ENCODE measurements at places on chromosomes 5 and 9.

- DNase-seq: no peak
Observed at GRCh38 chr9:22026696-22027095, 17.6 kb upstream of the CDKN2B start.

GRCh38 chr5:77643654-77644370, 5.3 kb upstream of the OTP start:
- DNase-seq: no peak

GRCh38 chr9:4143936-4144717, 155.7 kb downstream of the GLIS3 start:
- no peak for DNase-seq

DNA sequence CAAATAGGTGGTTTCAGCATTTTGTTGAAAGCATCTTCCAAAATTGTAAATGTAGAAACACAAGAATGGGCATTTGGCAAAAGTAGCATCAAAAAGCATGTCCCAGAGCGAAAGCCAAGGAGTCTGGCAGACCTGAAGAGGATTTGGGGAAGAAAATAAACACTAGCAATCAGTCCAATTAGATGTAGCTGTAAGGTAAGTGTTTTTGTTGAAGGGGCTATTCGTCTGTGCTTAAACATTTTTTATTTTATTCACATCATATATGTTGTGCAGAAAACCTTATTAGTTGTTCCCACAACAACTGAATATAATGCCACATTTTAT, 954.1 kb upstream of the COX7C start:
- DNase-seq: no peak

GRCh38 chr5:10625700-10626472, 62.0 kb downstream of the ANKRD33B start:
- DNase-seq: no peak

DNA sequence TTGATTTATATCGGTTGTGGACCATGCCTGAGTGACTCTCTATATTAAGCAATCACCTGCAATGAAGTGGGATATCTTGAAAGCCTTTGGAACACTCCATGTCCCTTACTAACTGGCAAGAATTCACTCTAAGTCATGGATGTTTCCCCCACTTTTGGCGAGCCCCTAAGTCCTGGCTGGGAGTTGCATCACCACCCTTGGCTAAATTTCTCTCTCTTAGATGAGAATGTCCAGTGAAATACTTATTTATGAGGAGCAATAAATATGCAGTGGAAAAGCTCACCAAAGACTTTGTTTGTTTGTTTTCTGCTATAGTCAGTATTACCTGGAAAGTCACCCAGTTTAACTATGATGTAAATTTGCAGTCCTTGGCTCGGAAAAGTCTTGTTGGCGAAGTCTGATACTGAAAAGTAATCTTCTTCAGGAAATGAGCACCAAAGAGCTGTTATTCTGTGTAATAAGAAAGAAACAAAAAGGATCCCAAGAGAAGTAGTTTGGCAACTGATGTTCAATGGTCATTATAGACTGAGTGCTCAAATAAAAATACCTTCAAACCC, 333.8 kb downstream of the DMRT2 start:
- no peak for DNase-seq

- no peak for DNase-seq
Observed at GRCh38 chr9:91546574-91546973, 122.9 kb upstream of the NFIL3 start.

DNA sequence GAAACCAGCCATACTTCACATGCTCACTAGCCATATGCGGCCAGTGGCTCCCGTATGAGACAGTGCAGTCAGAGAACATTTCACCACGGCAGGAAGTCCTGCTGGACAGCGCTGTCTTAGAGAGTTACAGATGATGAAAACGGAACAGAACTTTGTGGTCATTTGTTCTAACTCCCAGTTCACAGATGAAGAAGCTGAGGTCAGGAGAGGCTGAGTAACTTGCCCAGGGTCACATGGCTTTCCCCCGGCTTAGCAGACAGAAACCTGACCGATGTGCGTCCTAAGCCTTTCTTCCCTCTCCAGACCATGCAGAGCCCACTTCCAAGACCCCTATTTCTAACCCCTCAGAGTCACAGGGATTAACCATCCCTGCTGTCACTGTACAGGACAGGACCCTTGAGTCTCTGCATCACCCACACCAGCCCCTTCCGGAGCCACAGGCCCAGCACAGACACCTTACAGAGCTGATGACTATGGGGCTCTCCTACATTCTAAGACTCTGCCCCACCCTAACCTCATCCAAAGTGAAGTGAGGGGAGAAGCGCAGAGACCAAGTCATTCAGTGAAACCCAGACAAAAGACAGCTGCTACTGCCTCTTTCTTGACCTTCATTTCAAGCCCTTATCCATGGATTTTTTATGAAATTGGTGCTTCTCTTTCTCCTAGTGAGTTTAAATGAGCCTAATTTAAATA, 86.9 kb downstream of the PTPN3 start:
- DNase-seq: peak; percentile 61

GRCh38 chr9:100426530-100427365, at the start of gene MSANTD3:
Gene MSANTD3, plus strand, starts transcription at chr9:100427143. Its CDS starts 14,796 bp downstream, at chr9:100441939.
- DNase-seq: peak; percentile 53

DNA sequence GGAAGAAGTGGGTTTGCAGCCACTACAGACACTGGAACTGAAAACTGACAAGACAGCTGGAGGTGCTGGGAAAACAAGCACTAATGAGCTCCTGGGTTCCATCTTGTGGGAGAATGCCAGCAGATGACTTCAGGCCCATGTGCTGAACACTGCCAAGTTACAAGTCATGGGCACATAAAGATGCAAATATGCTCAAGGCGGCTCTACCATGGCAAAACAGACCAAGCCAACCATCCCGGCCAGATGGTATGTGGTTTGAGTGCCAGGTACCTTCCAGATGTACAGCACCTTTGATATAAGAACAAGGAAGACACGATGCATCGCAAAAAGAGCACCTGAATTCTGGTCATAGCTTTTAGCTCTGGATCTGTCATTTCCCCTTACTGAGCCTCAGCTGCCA, 19.9 kb downstream of the TNFSF8 start:
- DNase-seq: no peak

DNA sequence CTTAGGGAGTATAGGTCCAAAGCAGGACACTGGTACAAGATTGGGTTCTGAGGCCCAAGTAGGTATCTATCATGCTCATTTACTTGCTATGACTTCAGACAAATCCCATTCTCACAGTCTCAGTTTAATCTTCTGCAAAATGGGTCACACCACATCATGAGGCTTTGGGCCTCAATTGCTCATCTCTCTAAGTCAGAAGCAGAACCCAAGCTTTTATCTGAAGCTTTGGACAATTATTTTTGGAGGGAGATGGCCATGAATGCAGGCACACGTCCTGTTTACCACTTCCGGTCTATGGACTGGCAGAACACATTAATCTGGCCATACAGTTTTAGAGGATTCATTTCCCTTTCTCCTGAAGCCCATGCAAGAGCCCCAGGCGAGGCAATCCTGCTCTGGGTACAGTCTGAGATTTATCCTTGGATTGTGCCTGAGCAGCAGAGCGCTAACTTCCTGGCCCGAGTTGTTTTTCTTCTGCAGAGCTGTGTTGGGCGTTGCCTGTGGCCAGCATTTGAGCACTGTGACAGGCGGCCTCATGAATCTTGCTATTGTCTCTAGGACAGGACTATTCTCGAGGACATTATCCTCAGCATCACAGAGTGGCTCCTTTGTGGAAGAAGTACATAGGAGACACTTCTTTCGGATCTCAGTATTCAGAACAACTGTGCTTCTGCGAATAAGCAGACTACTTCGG, 16.1 kb downstream of the SLC22A4 start:
- DNase-seq: no peak

DNA sequence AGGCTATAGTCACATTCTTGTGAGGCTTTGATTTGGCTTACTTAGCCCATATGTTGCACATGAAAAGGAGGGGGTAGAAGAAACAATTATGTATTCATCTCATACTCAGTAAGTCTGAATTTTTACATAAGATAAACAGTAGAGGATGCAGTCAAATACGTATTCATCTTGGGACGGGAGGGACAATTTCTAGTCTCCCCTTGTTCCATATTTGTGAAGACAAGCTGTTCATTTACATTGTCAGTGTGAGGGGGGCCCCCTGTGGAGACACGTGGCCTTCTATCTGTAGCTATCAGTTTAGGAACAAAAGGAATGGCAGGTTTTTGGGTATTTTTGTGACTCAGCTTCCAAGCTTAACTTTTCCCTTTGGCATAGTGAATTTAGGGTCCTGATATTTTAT, 49.2 kb upstream of the PPP1R2B start:
- no peak for DNase-seq

GRCh38 chr5:82952326-82952725, 124.9 kb downstream of the TMEM167A start:
- no peak for DNase-seq

- no peak for DNase-seq
Observed at GRCh38 chr9:108748776-108749175, 107.0 kb downstream of the ACTL7B start.

DNA sequence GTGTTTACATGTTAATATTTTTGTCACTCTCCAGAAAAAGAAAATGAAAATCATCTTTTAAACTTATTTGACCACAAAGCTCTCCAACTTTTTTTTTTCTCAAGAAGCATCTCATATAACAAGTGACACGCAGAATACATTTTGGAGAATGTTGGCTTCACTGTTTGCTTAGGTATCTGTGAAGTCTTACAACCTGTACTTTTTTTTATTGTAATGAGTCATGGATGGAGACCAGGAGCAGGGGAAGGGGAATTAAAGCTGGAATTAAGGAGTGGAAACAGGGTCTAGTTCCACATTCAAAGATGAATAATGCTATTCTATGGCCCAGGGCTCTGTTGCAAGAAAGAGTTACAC, 211.9 kb downstream of the MAN2A1 start:
- no peak for DNase-seq

DNA sequence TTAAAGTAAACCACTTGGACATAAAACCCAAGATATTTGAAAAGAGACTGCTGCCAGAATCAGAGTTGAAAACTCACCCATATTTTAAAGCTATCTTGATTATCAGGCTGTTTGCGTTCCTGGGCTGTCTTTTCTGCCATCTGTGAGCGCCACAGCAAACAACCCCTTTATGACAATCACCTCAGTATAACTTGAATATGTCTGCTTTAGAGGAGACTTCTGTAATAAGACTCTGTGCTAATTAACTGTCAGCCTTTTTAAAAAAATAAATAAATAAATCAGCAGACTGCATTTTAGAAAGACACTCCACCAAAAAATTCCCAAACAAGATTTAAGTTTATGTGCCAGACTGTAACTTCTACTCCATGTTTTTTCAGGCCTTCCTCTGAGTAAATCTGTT, 375.7 kb upstream of the CCNH start:
- no peak for DNase-seq

Measured in T-helper 2 cell treated with Interferon-gamma antibody and Interleukin-4, amounts not matched to agents 5 μg/mL and 100 μg/mL, for 36 hours (primary cell).